Renal cortical epithelial cell (primary cell): ENCODE measurements at places on chromosomes 13 and 19. TPM values are rescaled to one million over a fixed set of nuclear protein-coding genes. Genes with fewer than 3 reads are reported as not detected.

DNA sequence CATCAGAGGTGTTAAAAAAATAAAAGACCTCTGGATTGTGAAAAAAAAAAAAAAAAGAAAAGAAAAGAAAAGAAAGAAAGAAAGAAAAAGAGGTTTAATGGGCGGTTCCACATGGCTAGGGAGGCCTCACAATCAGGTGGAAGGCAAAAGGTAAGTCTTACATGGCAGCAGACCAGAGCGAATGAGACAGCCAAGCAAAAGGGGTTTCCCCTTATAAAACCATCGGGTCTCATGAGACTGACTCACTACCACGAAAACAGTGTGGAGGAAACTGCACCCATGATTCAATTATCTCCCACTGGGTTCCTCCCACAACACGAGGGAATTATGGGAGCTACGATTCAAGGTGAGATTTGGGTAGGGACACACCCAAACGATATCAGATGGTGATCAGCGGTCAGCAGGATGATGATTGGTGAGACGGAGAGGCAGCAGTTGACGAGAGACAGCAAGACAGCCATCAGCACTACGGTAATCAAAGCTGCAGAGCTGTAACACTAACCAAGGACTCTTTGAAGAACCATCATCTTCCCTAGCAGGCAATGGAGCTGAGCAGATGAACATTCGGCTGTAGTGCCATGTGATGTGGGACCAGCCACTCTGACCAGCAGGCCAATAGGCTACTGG, 3.9 kb upstream of the CD209 start:
- peak; percentile 3 for DNase-seq

- no peak for DNase-seq
These were observed 155.0 kb upstream of the SOX1 start for GRCh38 chr13:111911754-111912452.

The CEACAM8 gene
- total RNA-seq: not detected in 2 replicates

The RAB3A gene
- total RNA-seq: 0.35 and 0.80 TPM in 2 replicates
